Stimulated activated CD8-positive, alpha-beta memory T cell treated with anti-CD3 and anti-CD28 coated beads, Interleukin-15, amount 100 ng/mL, for 24 hours (primary cell): ENCODE measurements at places on chromosomes 5 and 9.

DNA sequence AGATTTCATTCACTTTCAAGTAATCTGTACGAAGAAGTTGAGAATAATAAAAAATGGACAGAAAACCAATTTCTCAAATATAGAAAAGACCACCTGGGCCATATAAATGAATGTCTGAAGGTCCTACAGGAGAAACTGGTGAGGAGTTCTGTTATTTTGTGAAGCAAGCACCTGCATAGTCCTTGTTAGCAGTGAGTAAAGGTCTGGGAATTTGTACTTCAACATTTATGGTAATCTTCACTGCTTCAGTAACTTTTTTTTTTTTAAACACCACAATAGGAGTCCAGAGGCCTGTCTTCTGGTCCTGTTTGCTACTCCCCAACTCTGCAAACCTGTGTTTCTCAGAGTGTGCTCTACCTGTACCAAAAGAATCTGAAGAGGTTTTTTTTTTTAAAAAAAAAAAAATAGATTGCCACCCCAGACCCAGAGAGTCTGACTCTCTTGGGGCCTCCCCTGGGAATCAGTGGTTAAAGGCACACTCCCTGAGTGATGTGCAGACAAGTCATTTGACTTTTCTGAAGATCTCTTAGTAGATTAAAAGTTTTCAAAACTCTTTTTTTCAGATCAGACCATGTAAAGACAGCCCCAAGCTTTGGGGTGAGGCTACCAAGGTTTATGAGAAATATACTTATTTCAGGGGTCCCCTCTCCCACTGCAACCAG lies 55.5 kb downstream of the FAM81B start:
- DNase-seq: no peak

- DNase-seq: no peak
Measured at GRCh38 chr9:104367507-104367906, 136.6 kb upstream of the OR13F1 start.

DNA sequence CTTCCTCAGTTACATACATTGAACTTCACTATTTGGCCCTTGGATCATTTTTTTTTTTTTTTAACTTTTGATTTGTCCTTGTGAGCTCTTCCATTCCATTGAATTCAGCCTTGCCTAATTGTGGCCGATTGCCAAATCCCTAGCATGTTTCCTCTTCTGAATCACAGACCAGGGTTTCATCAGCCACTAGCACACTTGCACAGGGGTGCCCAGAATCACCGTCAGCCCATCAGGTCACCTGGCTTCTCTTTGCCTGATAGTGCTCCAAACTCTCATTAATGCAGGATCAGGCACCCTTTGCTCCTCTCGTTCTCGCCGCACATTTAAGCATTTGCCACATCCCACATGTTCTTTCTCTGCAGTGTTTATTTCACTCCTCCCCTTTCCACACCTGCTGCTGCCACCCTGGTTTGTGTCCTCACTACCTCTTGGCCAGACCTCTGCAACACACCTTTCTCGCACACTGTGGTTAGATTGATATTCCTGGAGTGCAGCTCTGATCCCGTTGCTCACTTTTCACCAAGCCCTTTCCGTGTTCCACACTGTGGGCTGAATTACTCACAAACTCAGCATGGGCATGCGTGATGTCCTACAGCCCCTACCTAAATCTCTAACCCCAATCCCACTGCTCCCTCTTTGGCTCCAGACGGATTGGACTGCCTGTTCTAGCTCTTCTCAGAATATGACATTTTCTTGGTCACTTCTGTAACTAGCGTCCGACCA lies 9.8 kb downstream of the PIK3R1 start:
- no peak for DNase-seq

DNA sequence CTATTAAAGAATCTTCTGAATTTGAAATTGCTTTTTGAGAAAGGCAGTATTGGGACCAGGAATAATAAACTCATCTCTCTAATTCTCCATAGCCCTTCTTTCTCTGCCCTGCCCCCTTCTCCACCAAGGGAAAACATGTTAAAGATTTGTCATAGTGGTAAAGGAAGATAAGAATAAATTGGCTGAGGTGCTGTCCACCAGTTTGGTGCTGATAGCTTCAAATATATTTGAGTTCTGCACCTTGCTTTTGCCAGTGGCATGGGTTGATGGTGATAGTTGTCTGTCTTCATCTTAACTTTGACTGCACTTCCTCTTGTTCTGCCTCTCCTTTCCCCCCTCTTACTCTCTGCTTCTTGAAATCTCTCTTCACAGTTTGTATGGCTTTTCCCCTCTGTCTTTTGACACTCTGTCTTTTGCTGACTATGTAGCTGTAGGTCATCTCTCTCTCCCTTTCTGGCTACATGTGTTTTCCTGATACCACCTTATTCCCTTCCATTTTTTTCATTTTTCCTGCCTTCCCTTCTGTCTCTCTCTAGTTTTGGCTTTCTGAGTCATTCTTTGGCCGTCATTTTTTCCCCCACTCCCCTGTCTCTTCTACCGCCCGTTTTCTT lies 56.6 kb downstream of the NDUFS4 start:
- no peak for DNase-seq

DNA sequence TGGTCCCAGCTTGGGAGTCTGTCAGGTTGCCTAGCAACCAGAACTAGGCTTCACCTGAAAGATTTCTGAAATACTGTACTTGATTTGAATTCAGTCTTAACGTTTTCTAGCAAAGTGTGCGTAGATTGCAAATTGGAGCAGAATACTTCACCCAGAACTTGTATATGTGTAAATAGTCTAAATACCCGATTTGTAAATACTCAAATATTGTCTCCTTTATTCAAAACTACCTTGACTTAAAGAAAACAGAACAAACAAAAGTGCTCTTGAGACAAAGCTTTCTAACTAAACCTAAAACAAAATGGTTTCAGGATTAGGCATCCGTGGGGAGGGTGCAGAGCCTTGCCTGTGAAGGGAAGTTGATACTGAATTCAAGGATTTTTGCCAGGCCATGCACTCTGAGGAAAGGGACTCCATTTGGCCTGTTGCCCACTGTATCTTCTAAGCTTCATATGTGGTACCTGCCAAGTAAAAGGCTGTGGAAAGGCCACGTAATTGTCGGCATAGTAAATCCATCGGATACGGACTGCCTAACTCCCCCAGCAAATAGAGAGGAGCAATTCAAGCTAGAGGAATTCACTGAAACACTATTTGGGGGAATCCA lies 744 bp upstream of the HMGCS1 start:
- no peak for DNase-seq

DNA sequence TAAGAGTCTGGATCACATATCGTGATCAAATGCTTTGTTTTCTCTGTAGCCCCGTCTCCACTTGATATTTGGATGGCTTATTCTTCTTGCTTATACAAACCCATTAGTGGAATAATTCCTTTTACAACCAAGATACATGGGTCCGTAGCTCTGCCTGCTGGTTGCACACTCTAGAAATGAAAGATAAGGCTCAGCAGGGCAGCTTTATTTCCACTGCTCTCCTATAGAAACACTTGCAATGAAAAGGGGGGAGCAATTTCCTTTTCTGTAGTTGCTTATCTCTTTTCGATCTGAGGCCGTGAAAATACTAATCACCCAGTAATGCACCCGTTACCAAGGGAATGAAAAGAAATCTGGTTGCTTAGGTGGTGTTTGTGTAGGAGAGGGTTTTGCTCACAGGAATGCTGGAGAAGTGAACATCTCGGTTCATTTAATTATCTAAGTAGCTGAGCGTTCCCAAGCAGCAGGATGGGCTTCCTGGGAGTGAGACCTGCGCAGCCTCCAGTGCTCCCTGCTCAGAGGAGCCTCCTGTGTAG lies 131.7 kb downstream of the ADAMTS16 start:
- no peak for DNase-seq

GRCh38 chr5:97383996-97384395 lies 200.9 kb upstream of the RIOK2 start:
- DNase-seq: no peak

DNA sequence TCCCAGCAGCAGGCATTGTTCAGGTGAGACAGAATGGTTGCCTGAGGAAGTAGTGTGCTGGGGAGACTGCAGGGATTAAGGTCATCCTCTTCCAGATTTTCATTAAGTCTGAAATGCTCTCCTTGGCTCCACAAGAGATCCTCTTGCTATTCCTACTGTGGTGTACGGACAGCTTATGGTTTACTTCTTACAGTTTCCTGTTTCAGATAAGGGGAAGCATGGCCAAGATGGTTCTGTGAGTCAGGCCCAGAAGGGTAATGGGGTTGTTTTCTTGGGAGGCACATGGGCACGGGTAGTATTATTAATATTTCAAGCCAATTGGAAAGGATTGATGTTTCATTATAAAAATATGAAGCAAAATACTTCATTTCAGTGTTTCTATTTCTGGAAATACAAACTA lies 42.9 kb downstream of the GLRX start:
- no peak for DNase-seq

DNA sequence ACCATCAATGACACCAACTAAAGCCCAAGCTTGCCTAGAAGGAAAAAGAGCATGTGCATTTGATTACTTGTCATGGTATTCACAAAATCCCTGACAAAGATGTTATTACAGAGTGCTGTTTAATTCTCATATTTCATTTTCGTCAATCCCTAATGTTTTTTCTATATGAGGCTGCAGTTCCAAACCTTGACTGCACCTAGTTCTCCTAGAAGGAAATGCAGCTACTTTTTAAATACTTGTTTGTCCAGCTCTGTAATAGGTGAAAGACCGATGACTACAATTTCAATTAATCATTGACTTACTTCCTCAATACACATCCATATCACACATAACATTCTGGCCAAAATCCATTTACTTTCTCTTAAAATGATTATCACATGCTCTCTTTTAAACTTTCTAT lies 28.1 kb downstream of the CEMIP2 start:
- DNase-seq: no peak

GRCh38 chr5:115588640-115589039 lies 13.6 kb downstream of the TICAM2 start:
- no peak for DNase-seq

GRCh38 chr5:38695021-38695958 lies 138.8 kb upstream of the LIFR start:
- DNase-seq: no peak

GRCh38 chr5:126976520-126977172 lies 53.7 kb downstream of the MARCHF3 start:
- DNase-seq: no peak

- no peak for DNase-seq
Measured at GRCh38 chr9:130873966-130874365, 22.6 kb downstream of the QRFP start.

- DNase-seq: no peak
Measured at GRCh38 chr5:73823508-73823925, 197.5 kb downstream of the ARHGEF28 start.

GRCh38 chr9:6923086-6923485 lies 165.3 kb downstream of the KDM4C start:
- DNase-seq: no peak

DNA sequence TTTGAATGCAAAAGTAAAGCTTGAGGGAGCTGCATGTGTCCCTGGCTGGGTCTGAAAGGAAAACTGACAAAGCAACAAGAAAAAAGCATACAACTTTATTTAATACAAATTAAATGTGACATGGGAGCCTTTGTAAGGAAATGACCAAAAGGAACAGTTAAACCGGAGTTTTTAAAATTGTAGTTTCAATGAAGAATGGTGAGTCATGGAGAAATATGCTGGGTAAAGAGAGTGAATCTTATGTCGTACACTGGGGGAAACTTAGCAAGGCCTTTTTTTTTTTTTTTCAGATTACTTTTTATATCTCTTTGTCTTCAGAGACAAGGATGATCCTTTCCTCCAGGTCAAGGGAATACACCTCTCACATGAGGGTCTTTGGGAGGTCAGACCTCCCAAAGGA lies 50.1 kb upstream of the FBXL17 start:
- no peak for DNase-seq

DNA sequence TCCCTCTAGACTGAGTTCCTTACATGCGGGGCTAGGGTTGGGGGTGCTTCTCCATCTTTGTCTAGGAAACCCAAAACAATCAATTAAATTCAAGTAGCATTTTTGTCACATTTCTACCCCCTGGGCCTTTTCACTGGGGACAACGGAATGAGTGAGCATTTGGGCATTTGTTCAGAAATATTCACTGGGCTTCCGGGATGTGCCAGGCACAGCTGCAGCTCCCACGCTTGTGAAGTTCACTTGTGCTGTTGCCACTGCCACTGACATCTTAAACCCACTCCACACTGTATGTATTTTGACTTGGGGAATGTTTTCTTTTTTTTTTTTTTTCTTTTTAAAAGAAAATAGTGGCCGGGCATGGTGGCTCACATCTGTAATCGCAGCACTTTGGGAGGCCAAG lies 31.6 kb downstream of the DUSP1 start:
- DNase-seq: no peak

DNA sequence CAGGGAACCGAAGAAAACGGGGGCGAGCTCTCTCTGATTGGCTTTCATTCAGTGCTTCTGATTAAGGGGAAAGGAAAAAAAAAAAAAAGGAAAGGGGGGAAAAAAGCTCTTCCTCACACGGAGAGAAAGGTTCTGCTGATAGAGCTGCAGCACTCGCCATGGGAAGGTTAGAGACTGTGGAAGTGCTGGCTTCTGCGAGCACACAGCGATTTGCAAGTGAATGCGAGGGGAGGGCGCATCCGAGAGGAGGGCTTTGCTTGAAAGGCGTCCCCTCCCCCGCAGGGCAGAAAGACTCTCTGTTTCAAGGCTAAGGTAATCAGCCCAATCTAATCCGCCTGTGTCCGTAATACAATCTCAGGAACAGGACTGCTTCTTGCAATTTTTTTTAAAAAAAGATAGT lies at the start of gene CDH10:
Gene CDH10, minus strand, starts transcription at position 218 of the 400 bp plus-strand sequence. CDS start 51,488 bp downstream, outside the sequence.
- DNase-seq: no peak

- no peak for DNase-seq
Measured at GRCh38 chr5:5700549-5700948, 278.1 kb downstream of the ICE1 start.

- DNase-seq: no peak
Measured at GRCh38 chr5:97096191-97096590, 46.2 kb downstream of the LIX1 start.

DNA sequence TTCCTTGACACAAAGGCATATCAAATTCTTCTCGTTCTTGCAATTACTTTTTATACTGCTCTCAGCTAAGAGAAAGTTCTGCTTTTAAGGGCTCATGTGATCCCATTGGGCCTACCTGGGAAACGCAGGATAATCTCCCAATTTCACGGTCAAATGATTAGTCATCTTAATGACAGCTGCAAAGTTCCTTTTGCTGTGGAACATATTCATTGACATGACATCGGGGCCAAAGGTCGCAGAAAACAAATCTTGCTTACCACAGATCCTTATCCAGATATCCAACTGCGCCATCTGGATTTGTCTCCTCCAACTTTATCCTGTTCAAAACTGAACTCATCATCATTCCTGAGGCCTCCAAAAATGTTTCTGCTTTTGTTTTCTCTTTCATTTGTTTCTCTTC lies 1085.6 kb upstream of the WWC1 start:
- DNase-seq: no peak

DNA sequence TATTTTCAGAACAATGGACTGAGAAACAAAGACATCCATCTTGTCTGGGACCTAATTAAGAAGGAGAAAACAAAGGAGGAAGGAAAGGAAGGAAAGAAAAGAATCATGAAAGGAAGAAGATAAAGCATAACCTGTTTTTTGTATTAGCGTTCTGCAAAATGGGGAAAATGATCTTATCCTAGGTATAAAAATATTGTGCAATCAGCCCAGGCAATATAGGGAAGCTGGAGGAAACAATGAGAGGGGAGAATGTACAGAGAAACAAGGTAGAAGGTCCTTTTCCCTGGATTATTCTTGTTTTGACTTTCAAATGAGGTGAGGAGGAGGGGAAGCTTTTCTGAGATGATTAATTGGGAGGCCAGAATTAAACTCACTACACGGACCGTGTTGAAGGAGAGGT lies 177.9 kb downstream of the COX7C start:
- no peak for DNase-seq

GRCh38 chr5:124713595-124713994 lies 32.8 kb downstream of the ZNF608 start:
- no peak for DNase-seq

- DNase-seq: no peak
Measured at GRCh38 chr9:88979021-88979420, 12.2 kb upstream of the S1PR3 start.

- no peak for DNase-seq
Measured at GRCh38 chr5:8908055-8908683, 637.7 kb downstream of the SEMA5A start.
